A549 (cell line): ENCODE measurements at places on chromosomes 4 and X. TPM values are rescaled to one million over a fixed set of nuclear protein-coding genes. Genes with fewer than 3 reads are reported as not detected.

DTHD1 gene
- polyA plus RNA-seq, result not detected in 3 replicates

PRMT9 gene
- polyA plus RNA-seq, result 2.8 to 3.0 TPM (median 3.0 TPM) in 3 replicates

GIMD1 gene
- not detected in 3 replicates for polyA plus RNA-seq

- no peak for DNase-seq
These were observed 138.3 kb upstream of the PDHA2 start for GRCh38 chr4:95701500-95702170.

DNA sequence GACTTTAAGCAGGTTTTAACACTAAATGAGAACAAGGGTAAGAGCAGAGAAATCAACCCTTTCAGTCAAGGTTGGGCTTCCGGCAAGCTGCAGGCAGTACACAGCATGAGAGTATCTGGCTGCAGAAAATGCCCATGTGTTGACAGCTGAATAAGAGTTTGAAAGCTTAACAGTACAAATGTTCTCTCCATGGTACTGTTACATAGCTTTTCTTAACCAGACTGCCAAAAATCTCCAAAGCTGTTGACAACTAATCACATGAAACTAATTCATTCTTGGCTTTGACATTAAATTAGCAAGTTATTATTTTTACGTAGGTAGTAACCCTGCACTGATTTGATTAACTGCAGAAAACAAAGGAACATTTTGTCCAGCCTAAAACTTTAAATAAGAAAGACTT is 153.5 kb downstream of the SLC10A7 start:
- DNase-seq, result no peak

DNA sequence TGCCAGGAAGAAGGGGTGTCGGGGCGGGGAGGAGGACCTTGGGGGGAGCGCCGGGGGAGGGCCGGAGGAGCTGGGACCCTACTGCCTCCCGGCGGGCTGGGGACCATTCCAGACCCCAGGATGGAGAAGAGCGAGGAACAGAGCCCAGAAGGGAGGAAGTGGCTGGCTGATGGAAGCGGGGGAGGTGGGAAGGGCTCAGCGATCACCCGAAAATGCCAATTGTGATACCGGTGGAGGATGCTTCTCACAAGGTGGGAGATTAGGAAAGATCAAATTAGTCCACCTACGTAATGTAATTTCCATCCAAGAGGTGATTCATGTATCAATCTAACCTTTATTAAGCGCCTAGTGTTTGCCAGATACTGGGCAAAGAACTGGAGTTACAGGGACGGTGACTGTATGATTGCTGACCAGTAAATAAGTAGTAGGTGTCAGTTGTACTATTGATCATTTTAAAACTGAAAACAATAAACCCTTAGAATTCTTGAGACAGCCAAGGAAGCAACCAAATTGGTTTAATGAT is 452 bp upstream of the RAI2 start:
- DNase-seq, result no peak

DNA sequence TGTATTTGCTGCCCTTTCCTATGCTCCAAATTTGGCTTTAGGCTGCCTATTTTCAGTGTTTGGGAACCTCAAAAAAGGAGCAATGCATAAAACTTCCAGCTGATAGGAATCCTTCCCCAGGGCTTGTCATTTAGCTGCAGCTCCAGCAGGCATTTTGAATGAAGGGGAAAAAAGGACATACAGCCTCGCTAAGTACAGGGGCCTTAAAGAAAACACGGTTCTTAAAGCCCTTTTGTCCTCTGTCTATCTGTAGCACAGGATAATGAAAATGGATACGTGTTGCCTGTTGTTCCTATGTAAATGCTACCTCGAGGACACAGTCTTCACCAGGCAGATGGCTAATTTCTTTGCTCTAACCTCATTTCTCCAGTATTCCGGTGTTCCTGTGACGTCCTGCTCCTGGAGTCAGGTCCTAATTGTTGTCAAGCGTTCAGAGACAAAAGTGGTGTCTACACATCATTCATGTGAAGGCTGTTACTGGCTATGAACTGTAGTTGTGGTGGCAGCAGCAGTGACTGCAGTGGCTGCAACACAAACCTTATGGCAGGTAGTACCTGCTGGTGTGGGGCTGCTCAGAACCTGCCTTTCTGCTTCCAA is 117.4 kb downstream of the MGST2 start:
- no peak for DNase-seq

- DNase-seq, result no peak
These were observed 359.2 kb downstream of the IDS start for GRCh38 chrX:149145845-149146285.

DNA sequence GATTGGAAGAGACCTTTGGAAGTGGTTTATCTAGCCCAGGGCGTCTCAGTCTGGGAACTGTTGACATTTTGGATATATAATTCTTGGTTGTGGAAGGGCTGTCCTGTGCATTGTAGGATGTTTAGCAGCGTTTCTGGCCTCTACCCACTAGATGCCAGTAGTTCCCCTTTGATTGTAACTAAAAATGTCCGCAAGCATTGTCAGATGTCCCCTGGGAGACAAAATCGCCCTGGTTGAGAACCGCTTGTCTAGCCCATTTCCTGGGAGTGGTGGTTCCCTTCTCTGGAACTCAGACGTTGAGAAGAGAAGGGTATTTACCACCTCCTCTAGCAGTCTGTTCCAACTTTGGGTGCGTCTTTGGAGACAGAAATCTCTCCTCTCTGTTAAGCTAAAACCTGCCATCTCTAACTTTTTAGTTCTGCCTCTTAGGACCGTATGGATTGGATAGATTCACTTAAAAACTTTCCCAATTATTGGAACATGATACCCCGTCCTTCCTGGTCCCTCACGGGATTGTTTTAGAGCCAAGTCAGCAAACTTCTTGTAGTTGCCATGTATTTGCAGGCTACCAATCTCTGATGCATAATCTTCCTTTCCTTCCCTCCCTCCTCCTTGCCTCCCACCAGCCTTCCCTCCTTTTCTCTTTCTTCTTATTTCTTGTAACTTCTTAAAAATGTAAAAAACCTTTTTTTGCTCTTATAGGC is 13.9 kb downstream of the TMEM165 start:
- DNase-seq, result no peak

- no peak for DNase-seq
These were observed 495.9 kb upstream of the FAM241A start for GRCh38 chr4:111649308-111649707.

- DNase-seq, result no peak
These were observed 75.2 kb downstream of the GABRB1 start for GRCh38 chr4:47106561-47106960.

DNA sequence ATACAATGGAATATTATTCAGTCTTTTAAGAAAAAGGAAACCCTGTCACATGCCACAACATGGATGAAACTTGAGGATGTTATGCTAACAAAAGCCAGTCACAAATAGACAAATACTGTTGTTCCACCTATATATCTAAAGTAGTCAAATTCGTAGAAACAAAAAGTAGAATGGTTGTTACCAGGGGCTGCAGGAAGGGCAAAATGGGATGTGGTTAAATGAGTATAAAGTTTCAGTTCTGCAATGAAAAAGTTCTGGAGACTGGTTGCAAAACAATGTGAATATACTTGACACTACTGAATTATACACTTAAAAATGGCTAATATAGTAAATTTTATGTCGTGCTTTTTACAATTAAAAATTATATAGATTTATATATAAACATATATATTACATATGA is 12.2 kb downstream of the SPOCK3 start:
- no peak for DNase-seq

DNA sequence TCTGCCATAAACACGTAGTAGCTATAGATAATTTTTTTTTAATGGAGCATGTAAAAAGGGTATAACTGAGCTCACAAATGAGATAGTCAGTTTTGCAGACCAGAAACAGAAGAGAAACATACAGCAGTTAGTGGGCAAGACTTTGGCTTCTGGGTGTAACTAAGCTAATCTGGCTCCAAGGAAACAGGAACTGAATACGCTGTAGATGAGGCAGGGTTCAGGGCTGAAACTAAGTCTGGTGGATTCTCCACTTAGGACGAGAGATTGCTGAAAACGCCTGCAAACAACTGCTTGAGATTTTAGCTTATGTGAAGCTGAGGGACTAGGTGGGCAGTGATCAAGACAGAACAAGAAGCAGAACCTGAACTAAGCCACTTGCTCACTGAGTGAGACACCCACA is 91.7 kb downstream of the SMIM20 start:
- no peak for DNase-seq
